HT-29 (cell line): ENCODE measurements at places on chromosomes 1 and 21.
A peak's percentile ranks its signal among the peaks of the same experiment; 100 is the strongest.

DNA sequence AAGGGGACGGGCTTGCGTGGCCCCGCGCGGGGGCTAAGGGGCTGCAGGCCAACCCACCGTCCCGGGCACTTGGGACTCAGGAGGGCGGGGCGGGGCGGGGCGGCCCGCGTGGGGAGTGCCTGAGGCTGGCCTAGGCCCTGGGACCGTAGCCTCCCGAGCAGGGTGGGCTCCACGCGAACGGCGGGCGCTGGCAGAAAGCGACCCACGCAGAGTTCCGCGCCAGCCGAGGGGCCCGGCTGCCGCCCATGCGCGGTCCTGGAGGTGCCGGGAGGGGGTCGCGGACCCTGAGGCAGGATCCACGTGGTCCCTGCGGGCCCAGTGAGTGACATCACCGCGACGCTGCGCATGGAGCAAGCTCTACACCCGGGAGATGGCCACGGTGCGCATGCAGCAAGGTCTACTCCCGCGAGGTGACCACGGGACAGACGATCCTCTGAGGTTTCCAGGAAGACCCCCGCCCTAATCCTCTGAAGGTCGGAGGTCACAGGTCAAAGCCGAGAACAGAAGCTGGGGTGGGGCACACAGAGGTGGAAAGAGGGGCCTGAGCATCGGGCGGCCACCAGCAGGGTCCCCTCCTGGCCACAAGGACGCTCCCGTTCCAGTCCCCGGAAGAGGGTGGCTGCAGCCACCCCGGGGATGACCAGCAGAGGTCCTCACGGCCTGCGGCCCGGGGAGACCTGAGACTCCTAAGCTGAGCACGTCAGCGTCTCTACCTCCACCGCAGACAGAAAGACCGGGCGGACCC lies 13.5 kb upstream of the SLC19A1 start:
- peak; percentile 86 for DNase-seq

DNA sequence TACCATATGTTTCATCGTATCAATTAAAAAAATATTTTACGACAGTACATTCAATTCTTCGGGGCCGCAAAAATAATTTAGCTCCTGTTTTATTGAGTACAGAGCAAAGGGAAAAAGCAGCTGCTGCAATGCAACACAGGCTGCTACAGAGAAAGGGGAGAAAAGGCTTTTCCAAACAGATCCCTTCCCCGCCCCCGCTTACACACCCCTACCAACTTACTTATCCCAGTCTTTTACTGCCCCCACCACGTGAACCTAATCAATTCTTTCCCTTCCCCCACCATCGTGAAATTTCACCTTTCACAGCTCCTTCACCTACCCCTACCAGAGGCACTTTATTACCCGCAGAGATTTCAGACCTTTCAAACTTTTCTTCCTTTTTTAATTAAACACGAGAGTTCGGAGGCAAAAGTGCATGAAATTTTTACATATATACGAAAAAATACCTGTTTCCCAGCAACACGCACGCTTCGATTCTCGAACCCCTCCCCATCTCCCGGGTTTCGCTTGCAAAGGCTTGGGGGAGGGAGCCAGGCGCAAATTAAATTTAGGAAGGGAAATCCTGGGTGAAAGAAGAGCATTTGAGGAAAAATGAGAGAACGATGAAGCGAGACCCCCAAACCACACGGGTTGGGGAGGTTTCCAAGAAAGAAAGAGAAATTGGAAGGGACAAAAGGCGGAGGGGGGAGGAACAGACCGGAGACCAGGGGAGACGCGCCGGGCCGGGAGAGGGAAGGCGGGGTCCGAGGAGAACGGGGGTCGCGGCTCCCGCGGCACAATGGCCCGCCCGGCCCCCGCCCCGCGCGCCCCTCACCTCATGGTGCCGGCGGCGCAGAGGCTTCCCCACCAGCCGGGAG lies 823 bp downstream of the ENAH start:
- peak; percentile 34 for DNase-seq

- DNase-seq: peak; percentile 57
Measured at GRCh38 chr1:41578712-41579335, 94.3 kb upstream of the EDN2 start.

DNA sequence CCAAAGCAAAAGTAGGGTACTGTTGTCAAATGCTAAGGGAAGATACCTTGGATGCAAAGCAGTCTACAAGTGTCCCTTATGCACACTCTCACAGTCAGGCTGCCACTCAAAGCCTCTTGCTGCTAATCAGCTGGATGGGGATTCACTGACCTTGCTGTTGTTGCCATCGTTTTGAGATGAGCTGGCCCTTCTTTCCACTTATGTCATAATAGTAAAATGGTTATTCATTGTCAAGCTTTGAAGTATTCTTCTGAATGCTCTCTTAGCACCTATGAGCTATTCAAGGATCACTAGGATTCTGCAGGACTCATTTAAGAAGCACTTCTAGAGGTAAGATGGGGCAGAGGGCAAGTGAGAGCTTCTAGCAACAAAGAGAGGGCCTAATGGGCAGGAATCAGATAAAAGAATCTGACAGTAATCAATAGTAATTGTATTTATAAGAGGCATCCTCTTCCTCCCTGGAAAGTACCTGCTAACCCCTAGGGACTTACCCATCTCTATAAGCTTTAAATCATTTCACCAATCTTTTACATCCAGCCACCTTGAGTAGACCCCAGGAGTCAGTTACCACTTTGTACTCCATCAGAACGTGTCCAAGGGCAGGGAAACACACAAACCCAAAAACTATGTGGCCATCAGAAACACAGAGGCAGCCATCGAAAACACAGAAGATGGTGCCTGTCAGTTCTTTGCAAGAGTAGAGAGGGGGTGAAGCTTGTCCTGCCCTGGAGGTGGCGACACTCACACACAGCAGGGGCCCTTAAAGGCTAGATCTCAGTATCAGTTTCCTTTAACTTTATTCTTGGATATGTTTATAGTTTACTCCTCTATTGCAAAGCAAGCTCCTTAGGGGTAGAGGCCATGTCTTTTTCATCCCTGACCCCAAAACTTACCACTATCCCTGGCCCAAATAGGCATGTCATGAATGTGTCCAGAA lies 103.7 kb upstream of the NFIA start:
- DNase-seq: peak; percentile 56

DNA sequence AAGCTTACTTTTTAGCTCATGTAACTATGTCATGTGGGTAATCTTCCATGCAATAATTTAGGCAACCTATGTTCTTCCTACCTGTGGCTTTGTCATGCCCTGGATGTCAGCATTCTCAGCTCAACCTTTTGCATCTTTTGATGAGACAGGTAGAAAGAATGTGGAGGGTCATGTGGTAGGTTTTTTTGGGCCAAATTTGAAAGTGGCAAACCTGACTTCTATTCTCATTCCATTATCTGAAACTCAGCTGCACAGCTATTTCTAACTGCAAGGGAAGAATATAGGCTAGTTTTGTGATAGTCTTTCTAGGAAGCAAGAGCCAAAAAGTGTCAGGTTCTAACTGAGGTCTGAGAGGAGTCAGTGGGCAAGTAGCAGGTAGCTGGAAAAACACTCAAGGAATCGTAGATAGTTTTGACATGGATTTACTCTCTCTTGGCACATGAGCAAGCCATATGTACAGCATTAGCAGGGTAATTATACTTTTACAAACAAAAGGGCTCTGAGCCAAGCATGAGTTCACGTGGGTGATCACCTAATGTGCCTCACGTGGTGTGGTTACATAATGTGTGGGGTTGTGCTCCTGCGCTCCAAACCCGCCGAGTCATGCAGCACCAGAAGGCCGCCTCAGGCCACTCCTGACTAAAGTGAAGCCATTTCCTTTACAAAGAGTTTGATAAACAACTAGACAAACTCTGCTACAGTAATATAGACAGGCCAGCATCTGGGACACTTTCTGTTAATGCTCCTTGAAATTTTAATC lies 1013.8 kb downstream of the PLA2G4A start:
- DNase-seq: no peak

GRCh38 chr1:115507901-115508300 lies 133.9 kb upstream of the VANGL1 start:
- no peak for DNase-seq

GRCh38 chr1:13528320-13528719 lies 14.5 kb upstream of the LRRC38 start:
- DNase-seq: no peak

DNA sequence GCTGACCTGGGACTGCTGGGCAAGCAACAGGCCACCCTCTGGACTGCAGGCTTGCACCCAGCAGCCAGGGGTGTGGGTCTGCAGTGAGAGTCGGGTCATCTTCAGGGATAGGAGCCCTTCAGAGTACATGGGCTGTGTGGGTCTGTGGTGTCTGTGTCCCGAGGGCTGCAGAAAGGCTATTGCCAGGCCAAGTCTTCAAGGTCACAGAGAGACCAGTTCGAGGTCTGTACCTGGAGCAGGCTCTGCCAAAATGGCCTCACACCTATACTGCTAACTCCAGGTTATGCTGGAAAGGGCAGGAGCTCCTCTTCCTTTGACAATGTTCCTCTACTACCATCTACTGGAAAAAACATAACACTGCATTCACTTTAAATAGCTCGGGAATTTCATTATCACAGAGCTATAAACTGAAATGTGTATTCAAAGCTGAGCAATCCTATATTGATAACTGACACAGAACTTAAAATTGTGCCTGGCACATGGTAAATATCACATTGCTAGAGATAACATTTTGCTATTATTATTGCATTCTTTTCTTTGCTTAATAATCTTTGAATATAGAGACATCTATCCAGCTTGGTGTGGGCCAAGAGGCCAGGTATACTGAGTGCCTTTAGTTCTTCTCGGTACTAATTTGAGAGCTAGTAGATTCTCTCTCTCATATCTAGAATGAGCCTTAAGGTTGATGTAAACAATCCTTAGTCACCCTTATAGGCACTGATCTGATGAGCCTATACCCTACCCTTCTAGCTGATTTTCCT lies 6.9 kb upstream of the DNAH14 start:
- peak; percentile 33 for DNase-seq

DNA sequence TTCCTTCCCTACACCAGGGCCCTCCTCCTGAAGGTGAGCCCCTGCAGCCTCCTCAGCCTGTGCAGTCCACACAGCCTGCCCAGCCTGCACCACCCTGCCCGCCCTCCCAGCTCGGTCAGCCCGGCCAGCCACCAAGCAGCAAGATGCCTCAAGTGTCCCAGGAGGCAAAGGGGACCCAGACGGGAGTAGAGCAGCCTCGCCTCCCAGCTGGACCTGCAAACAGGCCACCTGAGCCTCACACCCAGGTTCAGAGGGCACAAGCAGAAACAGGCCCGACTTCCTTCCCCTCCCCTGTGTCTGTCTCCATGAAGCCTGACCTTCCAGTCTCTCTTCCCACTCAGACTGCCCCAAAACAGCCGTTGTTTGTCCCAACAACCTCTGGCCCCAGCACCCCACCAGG lies 38.8 kb downstream of the ZBTB17 start:
- DNase-seq: no peak
